Dorsolateral prefrontal cortex (tissue), 122 donors: ENCODE measurements at places on chromosomes 5 and 9. TPM values are rescaled to one million over a fixed set of nuclear protein-coding genes. Genes with fewer than 3 reads are reported as not detected.

CDC14B gene
- 60.3 TPM for total RNA-seq

CAAP1 gene
- 11.5 TPM for total RNA-seq

IL9 gene
- not detected for total RNA-seq

ANKHD1 gene
- total RNA-seq, result 129 TPM

RANBP17 gene
- 19.1 TPM for total RNA-seq

SLIT3 gene
- total RNA-seq, result 30.7 TPM

ANKRD18A gene
- 24.1 TPM for total RNA-seq

IL33 gene
- total RNA-seq, result 6.4 TPM

PCDHA11 gene
- total RNA-seq, result 11.4 TPM

RAPGEF6 gene
- 85.4 TPM for total RNA-seq

PCDHB5 gene
- total RNA-seq, result 16.4 TPM

ANKRD18B gene
- 11.9 TPM for total RNA-seq

EIF4E1B gene
- total RNA-seq, result 10.1 TPM

PCDHA9 gene
- total RNA-seq, result 2.8 TPM

MEGF9 gene
- 66.3 TPM for total RNA-seq

DDX4 gene
- 0.67 TPM for total RNA-seq

NFIB gene
- 87.3 TPM for total RNA-seq

HAPLN1 gene
- total RNA-seq, result 4.1 TPM

NR2F1-AS1 gene
- 87.2 TPM for total RNA-seq

SAXO1 gene
- 0.64 TPM for total RNA-seq
